Activated CD8-positive, alpha-beta memory T cell treated with anti-CD3 and anti-CD28 coated beads, Interleukin-2, amount 50 U/mL, for 48 hours (primary cell): ENCODE measurements at places on chromosomes 13 and 19.

GRCh38 chr13:74329962-74330361 is 195.8 kb upstream of the KLF12 start:
- no peak for DNase-seq

DNA sequence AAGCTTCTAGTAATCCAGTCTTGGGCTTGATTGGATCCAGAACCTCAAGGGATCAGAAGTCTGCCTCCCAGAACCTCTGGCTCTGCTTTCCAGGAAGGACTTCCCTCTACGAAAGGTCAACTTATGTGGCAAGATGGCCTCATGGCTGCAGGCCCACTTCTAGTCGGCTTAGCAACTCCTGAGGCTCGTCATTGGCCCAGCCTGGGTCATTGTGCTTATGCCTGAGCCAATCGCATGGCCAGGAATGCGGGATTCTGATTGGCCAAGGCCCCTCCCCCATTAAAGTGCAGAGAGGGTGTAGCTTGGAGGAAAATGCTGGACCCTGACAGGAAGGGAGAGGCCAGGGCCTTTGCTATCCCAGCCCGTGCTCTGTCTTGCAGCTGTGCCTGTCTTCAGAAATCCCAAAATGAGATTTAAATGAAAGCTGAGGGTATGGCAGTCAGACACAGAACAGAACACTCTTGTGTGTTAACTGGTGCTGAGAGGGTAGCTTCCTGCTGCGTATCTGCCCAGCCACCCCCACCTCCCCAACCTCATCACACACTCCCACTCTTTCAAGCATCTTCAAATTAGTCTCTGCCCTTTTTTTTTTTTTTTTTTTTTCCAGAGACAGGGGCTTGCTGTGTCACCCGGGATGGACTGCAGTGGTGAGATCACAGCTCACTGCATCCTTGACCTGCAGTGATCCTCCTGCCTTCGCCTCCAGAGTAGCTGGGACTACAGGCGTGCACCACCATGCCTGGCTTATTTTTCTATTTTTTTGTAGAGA is 5.5 kb upstream of the CCNE1 start:
- DNase-seq = no peak

DNA sequence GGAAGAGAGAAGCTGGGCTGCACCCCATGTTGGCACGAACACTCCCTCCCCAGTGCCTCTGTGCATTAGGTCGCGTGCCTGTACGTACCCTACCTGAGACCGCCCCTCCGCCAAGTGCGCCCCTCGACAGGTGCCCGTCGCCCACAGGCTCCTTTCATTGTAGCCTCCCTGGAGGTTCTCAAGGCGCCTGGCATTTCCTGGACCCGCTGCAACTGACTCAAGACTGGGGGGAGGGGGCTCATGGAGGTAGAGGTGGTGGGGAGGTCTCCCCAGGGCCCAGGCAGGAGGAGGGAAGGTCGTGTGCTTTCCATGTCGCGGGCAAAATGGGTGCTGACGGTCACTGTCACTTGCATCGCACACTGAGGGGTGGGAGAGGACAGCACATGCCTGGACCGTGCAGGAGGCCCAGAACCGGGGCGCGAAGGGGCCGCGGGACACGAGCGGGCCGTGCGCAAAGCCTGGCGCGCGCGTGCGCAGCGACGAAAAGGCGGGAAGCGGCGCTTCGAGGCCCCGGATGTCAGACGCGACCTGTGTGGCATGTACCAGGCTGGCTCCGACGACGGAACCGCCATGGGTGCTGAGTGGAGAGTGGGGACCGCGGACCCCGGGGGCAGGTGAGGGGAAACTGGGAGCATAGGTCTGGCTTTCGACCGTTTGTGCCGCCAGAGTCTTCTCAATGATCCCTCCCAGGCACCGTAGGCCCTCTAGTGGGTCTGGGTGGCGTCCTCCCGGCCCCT is 16.5 kb downstream of the NFIX start:
- DNase-seq = no peak

GRCh38 chr19:52659013-52659412 is 20.9 kb upstream of the ZNF83 start:
- DNase-seq = no peak
